ENCODE measurements at places on chromosomes 2 and 18.

- peak; percentile 82 for DNase-seq
Observed at GRCh38 chr2:54149638-54150441, 34.4 kb downstream of the ACYP2 start.

- DNase-seq = peak; percentile 75
Observed at GRCh38 chr18:26574958-26575864, 26.9 kb upstream of the KCTD1 start.

DNA sequence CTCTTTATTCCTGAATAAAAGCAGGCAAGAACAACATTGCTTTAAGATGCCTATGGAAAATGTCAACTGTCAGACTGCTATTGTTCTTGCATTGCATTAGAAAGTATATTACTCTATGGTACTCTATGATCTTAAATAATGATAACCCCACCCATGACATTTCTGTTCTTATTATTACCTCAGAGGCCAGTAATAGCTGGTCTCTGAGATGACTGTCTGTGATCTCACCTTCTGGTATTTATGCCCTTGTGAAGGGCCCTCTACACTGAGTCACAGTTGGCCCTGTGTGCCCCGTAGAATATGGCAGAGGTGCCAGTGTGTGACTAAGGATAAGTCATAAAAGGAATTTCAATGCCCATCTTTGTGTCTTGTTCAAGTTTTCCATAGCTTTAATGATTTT, 61.0 kb downstream of the SPP2 start:
- peak; percentile 63 for DNase-seq

- no peak for DNase-seq
Observed at GRCh38 chr2:197234671-197235191, 75.8 kb downstream of the ANKRD44 start.

DNA sequence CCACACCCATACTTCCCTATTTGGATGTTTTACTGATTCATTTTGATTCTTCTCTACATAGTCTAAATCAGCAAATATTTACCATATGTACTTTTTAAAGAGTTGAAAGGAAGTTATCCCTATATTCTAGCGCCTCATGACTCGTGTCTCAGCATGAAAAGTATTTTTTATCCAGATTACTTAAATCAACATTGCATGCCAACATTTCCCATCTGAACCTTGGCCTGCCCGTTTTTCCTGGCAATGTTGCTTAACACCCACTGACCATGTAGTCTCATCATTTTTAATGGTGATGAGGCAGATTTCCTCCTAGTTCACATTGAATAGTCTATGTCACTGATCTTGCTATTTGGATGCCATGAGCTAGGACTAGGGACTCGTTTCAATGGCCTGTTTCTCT, 13.2 kb upstream of the SCYGR5 start:
- peak; percentile 32 for DNase-seq

GRCh38 chr18:48754993-48755473, 195.7 kb downstream of the SMAD7 start:
- no peak for DNase-seq

DNA sequence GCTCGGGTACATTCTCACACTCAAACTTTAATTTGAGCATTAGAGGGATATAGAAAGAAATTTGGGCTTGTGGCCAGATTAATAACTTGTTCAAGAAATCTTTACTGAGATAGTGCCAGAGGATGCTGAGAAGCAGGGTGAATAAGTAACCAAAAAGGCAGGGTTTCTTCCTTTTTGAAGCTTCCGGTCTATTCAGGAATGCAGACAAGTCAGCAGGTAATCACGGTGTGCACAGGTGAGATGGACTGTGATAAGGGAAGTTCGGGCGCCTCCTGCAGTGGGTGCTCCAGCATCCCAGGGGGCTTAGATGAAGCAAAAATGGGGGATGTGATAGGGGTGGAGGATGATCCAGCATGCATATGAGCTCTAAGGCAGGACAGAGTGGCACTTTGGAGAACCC, 44.9 kb upstream of the CYP1B1 start:
- no peak for DNase-seq

- DNase-seq = no peak
Observed at GRCh38 chr2:119469661-119470297, 38.1 kb downstream of the TMEM37 start.

DNA sequence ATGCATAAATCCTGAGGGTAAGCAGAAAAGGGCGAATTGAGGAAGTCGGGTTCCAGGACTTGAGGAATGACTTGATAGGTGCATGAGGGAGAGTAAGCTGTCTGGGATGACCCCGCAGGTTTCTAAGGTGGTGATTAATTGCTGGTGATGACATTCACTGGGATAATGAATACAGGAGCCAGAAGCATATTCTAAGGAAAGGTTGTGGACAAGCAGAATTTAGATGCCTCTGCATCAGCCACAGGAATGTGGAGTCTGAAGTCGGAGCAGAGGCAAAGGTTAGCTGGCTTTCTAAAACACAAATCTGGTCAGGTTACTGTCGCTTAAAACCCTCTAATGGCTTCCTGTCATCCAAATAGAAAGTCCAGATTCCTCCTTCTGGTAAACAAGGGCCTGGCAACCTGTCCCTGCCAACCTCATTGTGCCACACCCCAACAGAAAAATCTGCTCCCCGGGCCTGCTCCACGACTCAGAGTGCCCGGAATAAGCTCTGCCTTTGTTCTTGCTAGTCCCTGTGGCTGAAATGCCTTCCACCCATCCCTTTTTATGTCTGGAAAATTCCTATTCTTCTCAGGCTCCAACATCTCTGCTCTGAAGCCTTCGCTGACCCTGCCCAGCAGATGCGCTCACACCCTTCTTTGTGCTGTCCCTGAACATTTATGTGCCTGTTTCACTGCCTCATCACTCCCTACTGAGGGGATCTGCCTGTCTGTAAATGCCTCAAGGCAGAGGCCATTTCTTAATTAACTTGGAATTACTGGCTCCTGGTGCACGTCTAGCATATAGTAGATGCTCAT, 11.3 kb upstream of the TMEM214 start:
- DNase-seq = no peak

GRCh38 chr2:117693651-117694050, 120.8 kb upstream of the DDX18 start:
- no peak for DNase-seq

- no peak for DNase-seq
Observed at GRCh38 chr18:48065601-48065995, 135.1 kb upstream of the SMAD2 start.

- no peak for DNase-seq
Observed at GRCh38 chr2:219592736-219593135, 4.9 kb upstream of the STK11IP start.

- DNase-seq = peak; percentile 43
Observed at GRCh38 chr2:32358111-32358482, 1.3 kb downstream of the BIRC6 start.

DNA sequence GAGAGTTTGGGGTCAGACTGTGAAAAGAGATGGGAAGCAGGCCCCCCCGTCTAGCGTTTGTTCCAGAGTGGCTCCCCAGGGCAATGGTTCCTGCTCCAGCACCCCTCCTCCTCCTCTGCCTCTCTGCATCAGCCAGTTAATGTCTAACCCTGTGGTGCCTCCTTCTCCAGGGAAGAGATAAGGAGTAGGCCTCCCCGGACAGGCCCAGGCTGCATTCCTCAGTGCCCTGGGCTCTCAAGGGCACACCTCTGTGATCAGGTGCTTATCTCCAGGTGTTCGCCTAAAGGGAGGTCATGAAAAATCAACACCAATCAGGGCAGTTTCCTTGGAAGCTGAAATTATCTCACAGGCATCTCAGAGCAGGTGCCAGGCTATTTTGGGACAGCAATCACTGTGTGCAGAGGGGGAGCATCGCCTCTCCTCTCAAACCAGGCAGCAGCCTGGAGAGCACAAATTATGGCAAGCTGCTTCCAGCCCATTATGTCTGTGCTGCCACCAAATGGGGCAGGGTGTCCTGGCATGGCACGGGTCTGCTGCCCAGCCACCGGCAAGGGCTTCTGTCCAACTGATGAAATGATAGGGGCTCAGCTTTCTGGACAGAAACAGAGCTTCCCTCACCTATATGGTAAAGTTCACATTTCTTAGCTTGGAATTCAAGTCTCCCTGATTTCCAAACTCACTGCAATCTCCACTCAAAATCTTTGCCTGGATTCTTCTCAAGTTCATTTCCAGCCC, 255.8 kb upstream of the SLC14A2 start:
- no peak for DNase-seq

GRCh38 chr2:233252227-233252626, 754 bp downstream of the ATG16L1 start:
- DNase-seq = no peak

GRCh38 chr2:195907474-195907873, 161.2 kb downstream of the DNAH7 start:
- no peak for DNase-seq

DNA sequence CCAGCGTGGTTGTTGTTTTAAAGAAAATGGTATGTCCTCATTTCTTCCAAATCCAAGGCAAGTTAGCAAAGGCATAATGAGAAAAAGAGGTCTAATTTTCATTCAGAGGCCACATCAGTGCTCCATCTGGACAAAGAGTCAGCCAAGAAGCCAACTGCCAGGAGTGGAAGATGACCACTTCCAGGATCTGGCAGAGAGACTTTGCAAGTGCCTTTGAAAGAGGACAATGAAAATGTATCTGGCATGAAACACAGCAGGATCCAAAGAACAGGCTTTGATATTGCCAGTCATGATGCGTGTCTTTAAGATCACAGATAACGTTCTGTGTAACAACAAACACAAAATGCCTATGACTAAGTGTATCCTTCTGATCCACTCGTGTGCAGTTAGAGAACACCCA, 82.8 kb downstream of the AFF3 start:
- DNase-seq = no peak

DNA sequence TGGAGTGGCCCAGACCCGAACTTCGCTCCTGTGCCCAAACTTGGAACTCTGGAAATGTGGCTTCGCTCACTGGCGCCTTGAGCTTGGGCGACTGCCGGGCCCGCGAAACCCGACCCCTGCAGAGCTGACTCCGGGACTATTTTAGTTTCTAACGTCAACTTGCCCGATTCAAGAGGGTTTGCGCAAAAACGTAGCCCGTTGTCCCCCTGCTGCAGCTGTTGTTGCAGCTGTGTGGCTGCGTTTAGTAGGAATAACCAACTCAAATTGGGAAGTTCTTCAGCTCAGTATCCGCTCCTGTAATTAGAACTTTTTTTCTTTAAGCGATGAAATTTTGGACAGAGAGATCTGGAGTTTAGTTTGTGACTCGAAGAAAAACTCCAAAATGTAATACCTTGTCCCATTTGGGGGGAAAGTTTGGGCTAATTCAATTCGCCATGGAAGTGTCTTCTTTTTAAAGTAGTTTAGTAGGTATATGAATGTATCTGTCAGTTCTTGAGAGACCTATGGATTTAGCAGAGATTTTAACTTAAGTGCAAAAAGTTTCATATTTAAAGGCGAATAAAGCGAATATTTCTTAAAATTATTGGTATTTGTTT, 559 bp downstream of the MYL12A start:
- peak; percentile 77 for DNase-seq

GRCh38 chr18:63907664-63908063, at the start of gene SERPINB10:
SERPINB10 (plus strand) TSS chr18:63907958; CDS start chr18:63915511, 7,553 bp downstream.
- no peak for DNase-seq

DNA sequence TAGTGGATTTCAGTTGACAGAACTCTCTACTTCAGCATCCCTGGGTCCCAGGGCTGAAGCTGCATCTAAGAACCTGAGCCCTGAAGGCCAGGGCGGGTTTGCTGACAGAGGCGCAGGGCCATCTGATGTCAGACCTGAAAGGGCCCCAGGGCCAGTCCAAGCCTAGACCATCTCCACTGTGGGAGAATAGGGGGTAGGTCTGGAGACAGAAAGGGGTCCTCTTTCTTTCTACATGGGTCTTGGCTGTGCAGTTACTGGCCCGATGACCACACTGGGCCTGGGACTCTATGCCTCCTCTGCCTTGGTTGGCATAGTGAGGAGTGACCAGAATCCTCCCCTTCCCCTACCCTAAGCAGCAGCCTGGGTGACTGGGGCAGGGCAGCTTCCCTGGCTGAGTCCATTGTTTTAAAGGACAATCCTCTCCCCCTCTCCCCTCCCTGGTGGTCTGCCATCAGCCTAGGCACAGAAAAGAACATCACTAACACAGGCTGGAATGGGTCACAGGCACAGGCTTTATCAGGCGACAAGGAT, 34.5 kb downstream of the HS1BP3 start:
- no peak for DNase-seq

DNA sequence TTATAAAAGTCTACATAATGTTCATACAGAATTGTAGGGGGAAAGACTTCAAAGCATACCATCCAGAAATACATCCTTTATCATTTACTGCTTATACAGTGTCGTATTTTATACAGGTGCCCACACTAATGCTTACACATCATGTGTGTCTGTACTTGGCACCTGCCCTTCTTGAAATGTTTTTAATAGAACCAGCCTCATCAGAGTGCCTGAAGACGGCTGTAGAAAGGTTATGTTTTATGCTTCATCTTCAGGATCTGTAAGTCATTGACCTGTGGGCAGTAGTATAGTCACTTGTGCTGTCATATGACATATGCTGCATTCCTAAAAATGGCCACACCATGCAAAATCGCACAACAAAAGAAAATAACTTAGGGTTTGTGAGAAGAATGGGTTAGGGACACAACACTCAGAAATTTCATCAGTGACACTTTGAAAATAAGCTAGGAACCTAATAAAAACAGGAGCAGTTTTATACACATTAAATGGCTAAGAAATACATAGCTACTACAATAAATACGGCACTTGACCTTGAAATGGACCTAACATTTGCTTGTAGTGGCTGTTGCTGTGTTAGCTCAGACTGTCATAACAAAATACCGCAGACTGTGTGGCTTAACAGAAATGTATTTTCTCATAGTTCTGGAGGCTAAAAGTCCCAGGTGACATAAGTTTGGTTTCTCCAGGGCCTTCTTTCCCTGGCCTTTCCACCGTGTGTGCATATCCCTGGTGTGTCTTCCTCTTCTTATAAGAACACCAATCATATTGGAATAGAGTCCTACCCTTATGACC, 112.6 kb downstream of the CERS6 start:
- DNase-seq = peak; percentile 73

- DNase-seq = no peak
Observed at GRCh38 chr2:199727801-199728200, 123.2 kb downstream of the FTCDNL1 start.

DNA sequence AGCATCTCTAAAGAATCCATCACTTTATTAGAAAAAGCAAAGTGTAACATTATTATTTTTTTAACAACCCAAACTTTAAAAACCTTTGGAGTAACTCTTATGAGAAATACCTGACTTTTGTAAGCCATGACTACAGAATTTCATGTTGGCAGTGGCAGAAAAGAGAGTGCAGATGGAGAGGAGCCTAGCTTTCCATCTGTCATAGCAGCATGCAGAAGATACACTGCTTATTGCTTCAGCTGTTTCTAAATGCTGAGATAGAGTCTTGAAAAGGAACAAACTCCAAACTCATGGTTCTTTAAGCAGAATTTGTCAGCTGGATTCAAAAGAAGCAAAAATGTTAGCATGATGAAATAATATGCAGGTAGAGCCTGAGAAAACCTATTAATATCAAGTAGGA, 1130.3 kb downstream of the DPP10 start:
- no peak for DNase-seq

Measured in fibroblast of lung (primary cell).